RKO (cell line): ENCODE measurements at places on chromosomes 7 and 10.

DNA sequence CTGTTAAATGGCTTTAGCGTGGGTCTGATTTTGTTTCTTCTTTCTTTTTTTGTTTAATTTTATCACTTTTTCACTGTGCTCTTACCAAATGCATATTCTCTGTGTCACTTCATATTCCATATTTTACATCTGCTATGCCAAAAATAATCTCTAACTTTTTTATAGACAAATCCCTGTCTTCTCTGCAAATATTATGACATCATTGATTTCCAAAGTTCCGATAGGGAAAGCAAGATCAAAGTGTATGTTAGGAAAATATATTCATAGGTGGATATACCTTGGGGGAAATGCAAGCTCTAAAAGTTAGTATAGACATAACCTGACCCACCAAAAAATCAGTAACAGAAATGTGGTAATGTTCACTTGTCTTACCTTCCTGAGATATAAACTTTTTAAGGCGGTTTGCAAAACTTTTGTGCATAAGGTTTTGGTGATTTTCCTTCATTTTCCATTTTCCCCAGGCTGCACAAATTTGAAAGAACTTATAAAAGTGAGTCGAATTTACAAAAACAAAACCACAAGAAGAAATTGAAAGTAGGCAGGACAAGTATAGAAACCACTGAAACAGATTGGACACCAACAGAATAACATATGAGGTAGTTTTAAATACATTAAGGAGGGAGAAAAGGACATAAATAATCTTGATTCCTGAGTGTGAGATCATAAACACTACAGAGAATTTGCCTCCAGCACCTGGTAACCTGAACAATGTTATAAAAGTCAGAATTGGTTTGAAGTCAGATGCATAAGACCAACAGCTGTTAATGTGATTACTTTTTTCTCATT lies 63.1 kb upstream of the TFEC start:
- no peak for DNase-seq

GRCh38 chr7:77831481-77831880 lies 32.9 kb downstream of the PHTF2 start:
- DNase-seq, result no peak

- peak; percentile 25 for DNase-seq
These were observed 3.8 kb upstream of the INSIG1 start for GRCh38 chr7:155293721-155294510.

GRCh38 chr10:133444342-133445267 lies 9.1 kb upstream of the SCART1 start:
- DNase-seq, result no peak

DNA sequence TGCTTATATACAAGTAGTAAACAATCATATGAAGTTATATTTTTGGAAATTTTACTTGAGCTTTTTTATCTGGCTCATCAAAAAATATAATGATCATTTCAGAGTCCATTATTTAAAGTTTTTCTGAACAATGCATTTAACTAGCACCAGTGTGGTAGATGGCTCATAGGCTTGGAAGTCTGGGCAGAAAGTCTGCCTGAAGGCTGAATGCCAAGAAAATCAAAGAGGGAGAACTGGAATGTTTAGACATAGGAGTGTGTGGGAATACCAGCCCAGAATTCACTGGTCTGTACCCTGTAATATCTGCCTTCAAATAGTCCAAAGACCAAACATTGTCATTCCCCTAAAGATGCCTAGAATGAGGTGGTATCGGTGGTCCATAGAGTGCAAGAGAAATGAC lies 40.3 kb upstream of the ANK3 start:
- DNase-seq, result no peak

DNA sequence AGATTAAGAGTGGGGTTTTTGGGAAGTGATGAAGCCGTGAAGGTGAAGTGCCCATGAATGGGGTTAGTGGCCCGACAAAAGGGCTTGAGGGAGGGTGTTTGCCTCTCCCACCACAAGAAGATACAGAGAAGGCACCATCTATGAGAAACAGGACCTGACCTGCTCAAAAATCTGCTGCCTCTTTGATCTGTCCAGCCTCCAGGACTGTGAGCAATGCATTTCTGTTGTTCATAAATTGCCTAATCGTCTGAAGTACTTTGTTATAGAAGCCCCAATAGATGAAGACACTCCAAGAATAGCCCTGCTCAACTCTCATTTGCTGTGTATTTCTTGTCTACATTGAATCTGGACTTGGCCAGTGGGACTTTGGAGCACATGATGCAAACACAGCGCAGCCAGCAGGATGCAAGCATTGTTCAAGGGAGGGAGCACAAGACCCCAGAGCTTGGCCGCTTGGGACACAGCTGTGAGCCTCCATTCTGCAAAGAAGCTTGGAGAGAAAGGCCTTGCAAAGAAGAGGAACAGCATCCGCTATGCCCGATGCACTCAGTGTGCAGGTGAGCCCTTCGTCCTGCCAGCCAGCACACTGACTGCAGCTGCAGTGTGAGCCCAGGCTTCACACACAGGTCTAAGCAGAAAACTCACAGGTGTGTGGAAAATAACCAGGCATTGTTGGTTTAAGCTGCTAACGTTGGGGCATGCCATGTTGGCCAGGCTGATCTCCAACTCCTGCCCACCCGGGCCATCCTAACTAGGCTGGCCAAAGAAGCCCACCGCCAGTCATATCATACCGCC lies 73.2 kb upstream of the KLF6 start:
- DNase-seq, result no peak

DNA sequence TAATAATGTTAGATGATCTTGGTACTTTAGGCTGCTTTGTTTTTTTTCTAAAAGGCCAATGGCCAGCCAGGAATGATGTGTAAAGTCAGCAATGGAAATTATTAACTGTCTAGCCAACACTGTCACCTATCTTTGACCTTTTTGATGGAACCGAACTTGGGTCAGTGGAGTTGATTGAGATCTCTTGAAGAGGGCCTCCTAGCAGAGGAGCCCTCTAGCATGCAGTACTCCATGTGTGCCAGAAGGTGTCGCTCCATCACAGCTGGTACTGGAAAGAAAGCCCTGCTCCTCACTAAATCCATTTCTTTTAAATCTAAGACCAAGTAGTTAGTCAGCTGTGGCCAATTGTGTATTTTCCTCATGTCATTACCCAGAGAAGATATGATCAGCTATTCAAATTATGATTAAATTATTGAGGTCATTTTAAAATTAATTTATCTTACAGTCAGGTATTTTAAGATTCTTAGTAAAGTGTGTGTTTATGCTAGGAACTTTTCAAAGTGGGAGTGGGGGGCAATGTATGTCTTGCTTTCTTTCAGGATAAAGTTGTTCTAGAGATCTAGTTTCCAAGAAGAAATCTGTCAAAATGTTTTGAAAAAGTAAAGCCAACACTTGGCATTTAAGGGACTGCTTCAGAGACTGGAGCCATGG lies 33.1 kb upstream of the CROT start:
- DNase-seq, result peak; percentile 74

- DNase-seq, result no peak
These were observed 69.1 kb upstream of the COMTD1 start for GRCh38 chr10:75304741-75305390.

DNA sequence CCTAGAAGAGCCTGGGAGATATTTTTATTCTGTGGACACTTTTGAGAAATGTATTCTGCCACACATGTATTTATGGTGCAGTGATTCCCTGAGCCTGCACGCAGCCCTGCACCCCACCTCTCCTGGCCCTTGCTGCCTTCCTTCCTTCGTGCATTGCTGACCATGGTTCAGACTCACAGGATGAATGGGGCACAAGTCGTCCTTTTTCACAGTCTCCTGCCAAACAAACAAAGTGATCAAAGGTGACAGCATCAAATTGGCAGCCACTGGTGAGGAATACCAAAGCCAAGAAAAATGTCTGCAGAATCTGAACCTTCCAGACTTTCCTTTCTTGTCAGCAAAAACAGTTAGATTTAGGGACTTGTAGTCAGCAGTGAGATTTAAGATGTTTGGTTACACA lies 215.0 kb downstream of the ACTR3B start:
- no peak for DNase-seq

- DNase-seq, result no peak
These were observed 20.9 kb upstream of the HELLS start for GRCh38 chr10:94524711-94525110.

DNA sequence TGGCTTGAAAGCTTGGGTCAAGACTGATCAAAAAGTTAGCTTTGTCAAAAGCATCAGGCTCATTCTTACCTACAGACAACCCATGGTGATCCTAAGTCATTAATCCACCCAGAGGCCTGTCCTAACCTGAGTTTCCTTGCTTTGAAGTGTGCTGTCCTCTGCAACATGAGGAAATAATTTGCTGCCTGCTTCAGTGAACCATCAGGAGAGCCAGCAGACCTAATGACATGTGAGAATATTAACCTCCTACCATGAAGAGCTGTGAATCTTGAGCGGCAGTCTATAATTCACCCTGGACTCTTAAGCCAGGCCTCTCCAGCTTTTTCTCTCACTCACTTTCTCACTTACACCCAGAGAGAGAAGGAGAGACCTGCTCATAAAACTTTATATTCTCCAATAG lies 590.0 kb downstream of the LRMDA start:
- DNase-seq, result no peak

- no peak for DNase-seq
These were observed 4.8 kb upstream of the VCL start for GRCh38 chr10:73992899-73993788.

- no peak for DNase-seq
These were observed 326.1 kb downstream of the GALNT17 start for GRCh38 chr7:71457846-71458590.

DNA sequence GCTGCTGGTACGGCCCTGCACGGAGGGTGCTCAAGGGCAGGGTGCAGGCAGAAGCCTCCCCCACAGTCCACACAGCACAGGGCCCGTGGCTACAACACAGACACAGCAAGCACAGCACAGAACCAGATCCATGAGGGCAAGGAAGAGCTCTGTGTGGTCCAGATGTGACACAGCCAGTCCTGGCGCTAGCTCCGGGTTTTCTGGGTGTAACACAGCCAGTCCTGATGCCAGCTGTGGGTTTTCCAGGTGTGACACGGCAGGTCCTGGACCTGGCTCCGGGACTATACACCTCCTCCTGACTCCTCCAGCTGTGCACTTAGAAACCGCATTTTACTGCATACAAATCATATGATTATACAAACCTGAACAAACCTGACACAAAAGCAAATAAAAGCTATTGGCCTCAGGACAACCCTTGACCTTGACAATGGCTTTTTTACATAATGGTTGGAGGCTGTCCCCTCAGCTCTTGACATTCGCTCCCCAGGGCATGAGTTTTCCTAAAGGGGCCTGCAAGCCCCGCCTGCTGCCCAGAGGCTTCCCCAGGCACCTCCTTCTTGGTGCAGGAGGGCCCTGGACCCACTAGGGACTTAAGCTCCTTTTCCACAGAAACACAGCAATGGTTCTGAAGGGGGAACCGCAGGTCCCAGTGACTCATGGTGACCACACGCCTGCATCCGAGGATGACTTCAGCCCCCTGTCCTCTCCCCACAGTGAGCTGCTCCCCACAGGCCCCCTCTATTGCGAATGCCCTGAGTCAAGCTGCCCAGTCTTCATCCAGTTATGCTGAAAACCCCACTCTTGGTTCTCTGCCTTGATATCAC lies 209.6 kb downstream of the PTPRN2 start:
- DNase-seq, result no peak

DNA sequence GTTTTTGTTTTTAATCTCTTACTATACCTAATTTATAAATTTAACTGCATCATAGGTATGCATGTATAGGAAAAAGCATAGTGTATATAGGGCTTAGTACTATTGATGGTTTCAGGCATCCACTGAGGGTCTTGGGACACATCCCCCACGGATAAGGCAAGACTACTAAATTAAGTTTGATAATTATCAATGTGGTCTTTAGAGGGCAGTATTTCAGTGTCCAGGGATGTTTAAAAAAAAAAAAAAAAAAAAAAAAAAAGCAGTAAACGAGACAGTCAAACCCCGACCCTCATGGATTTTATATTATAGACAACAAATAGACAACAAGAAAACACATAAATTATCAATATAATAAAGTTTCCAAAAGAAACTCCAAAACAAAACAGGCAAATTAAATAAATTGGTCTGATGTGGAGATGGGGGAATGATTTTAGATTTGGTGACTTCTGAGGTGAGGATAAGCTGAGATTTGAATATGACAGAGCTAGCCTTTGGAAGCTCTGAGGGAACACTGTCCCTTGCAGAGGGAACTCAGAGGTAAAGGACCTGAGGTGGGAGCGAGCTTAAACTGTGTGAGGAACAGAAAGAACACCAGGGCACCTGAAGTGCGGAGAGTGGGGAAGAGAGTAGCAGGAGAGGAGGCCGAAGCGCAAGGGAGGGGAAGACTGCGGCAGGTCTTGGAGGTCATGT lies 14.8 kb downstream of the ACSM6 start:
- peak; percentile 12 for DNase-seq

DNA sequence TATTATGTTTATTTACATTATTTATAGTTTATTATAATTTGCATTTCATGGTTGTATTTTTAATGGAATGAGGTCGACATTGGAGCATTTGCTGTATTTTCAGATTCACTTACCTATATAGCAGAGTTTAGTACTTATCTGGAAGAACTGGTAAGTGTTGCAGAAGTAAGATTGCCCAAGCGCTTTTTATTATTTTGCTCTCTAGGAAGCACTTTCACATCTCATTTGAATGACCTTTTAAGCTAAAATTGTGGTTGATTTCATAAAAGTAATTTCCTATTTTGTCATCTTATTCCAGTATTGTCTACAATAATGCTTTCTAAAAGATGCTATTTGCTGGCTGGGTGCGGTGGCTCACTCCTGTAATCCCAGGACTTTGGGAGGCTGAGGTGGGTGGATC lies 28.6 kb downstream of the SEC61A2 start:
- DNase-seq, result no peak

DNA sequence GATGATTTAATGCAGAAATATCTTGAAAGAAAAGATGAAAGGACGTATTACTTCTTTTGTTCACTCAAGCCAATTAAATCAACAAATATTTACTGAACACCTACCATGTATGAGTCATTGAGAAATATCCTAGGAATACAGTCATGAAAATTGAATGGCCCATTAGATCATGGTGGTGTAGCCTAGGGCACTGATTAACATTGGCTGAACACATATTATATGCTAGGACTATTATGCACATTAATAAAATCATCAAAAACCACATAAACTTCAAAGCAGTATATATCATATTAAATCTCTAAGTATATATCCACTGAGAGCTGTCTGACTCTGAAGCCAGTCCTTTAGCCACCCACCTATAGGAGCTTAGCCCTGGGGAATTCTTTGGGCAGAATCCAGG lies 41.8 kb downstream of the FAM204A start:
- peak; percentile 15 for DNase-seq

GRCh38 chr7:28672397-28672797 lies 260.1 kb downstream of the CREB5 start:
- DNase-seq, result no peak

- DNase-seq, result no peak
These were observed 57.8 kb upstream of the OPALIN start for GRCh38 chr10:96416643-96417042.

DNA sequence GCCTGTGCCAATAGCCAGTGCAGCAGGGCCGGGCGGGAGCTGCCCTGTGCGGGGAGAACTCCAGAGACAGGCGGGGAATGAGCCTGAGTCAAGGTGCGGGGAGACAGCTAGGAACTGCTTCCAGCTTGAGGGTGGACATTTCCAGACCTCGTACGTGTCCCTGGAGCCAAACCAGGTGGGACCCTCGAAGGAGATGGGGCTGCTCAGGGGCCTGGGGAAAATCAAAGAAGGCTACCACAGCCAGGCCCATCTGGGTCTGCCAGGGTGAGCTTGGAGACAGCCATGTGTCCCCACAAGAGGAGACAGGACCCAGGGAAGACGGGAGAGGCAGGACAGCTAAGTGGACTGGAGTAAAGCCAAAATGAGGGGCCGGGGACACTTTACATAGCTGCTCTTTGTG lies 504.9 kb upstream of the MGMT start:
- no peak for DNase-seq

- DNase-seq, result no peak
These were observed 83.9 kb upstream of the PAX2 start for GRCh38 chr10:100661520-100661919.

- DNase-seq, result no peak
These were observed 1.5 kb upstream of the PARD3 start for GRCh38 chr10:34816501-34817002.
